Panc1 (cell line): ENCODE measurements at places on chromosomes 3 and 15. TPM values are rescaled to one million over a fixed set of nuclear protein-coding genes. Genes with fewer than 3 reads are reported as not detected.

ZPLD1 gene
- total RNA-seq: not detected

EPHB1 gene
- total RNA-seq: 0.46 TPM

SPINK8 gene
- total RNA-seq: not detected

BTLA gene
- total RNA-seq: not detected

EXD1 gene
- 0.15 TPM for total RNA-seq

STRIT1 gene
- total RNA-seq: not detected

RASGRP1 gene
- total RNA-seq: 0.51 TPM

DENND4A gene
- total RNA-seq: 14.4 TPM

CX3CR1 gene
- total RNA-seq: not detected

SCAMP5 gene
- total RNA-seq: 11.2 TPM

TMEM212 gene
- total RNA-seq: not detected

ACP3 gene
- not detected for total RNA-seq

AKAP13 gene
- total RNA-seq: 94.2 TPM

FGF7 gene
- total RNA-seq: not detected

TTLL13 gene
- 0.39 TPM for total RNA-seq

HHLA2 gene
- not detected for total RNA-seq
